ENCODE measurements at places on chromosomes 5 and 9. TPM values are rescaled to one million over a fixed set of nuclear protein-coding genes. Genes with fewer than 3 reads are reported as not detected.

KLF9 gene
- polyA plus RNA-seq = 3.2 TPM

GLRA1 gene
- polyA plus RNA-seq = not detected

LMX1B gene
- 5.3 TPM for polyA plus RNA-seq

IFNA21 gene
- polyA plus RNA-seq = not detected

TLX3 gene
- polyA plus RNA-seq = not detected

GFRA3 gene
- not detected for polyA plus RNA-seq

GBA2 gene
- 30.3 TPM for polyA plus RNA-seq

CCDC180 gene
- polyA plus RNA-seq = 0.17 TPM

TSSK1B gene
- polyA plus RNA-seq = 0.05 TPM

SLC34A1 gene
- polyA plus RNA-seq = 0.02 TPM

PCDHGA11 gene
- polyA plus RNA-seq = 0.12 TPM

CARTPT gene
- not detected for polyA plus RNA-seq

OTULINL gene
- 1.1 TPM for polyA plus RNA-seq

FOXD4L6 gene
- not detected for polyA plus RNA-seq

FTMT gene
- polyA plus RNA-seq = not detected

NR5A1 gene
- polyA plus RNA-seq = not detected

MAMDC2 gene
- polyA plus RNA-seq = 10.9 TPM

PCDHA7 gene
- polyA plus RNA-seq = 0.02 TPM
